ELR (cell line): ENCODE measurements at places on chromosomes 2 and 18.
A peak's percentile ranks its signal among the peaks of the same experiment; 100 is the strongest.

- no peak for DNase-seq
These were observed 242.2 kb downstream of the FIGN start for GRCh38 chr2:163493359-163494298.

DNA sequence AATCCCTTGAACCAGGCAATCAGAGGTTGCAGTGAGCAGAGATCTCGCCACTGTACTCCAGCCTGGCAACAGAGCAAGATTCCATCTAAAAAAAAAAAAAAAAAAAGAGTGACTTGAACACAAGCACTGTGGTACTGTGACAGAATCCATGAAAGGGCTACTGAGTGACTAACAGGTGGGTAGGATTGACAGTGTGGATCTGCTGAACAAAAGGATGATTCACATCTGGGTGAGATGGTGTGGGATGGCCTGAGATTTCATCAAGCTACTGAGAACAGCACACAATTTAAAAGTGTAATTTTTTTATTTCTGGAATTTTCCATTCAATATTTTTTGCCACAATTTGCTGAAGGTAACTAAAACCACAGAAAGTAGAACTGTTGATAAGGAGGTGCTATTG, 13.3 kb upstream of the SP3 start:
- peak; percentile 54 for DNase-seq

DNA sequence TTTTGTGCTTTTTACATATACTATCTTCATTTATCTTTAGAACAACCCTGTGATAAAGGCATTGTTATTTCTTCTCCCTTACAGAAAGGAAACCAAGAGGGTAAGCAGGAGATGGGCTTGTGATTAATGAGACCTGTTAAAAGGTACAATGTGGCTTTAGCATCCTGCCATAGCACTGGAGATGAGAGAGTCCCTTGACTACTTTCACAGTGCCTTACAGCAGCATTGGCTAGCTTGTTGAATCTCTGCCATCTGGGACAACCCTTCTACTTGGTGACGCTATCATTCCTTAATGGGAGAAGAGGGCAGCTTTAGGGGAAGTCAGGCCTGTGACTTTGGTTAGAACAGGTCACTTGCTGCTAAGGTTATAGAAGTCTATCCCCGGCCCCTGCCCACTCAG, 68.1 kb upstream of the LYPD6B start:
- DNase-seq, result no peak

- peak; percentile 42 for DNase-seq
These were observed 47.4 kb downstream of the TSPYL6 start for GRCh38 chr2:54208364-54209240.

DNA sequence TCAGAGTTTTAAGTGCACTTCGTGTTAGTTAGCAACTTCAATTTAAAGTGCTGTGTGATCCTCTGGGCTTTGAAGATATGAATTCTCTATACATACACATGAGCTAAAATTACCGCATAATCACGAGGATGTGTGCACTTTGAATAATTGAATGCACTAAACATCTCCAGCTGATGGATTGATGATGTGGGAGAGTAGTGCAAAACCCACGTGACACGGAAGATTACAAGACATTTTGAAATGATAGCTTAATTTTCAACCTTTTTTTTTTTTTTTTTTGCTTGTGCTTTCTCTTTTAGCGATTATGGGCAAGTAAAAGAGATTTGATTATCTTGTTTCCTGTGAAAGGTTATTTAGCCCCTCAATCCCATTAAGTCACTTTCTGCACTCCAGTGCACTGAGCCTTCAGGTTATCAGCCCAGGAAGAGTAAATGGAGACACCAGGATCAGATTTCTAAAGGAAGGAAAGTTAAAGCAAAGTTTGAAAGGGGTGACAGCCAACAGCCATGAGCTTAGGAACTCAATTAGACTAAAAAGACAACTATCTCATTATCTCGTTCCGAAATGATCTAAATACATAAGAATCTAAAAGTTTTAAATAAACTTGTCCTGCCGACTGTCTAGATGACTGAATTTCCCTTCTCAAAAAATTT, 81.6 kb downstream of the CDK15 start:
- no peak for DNase-seq

DNA sequence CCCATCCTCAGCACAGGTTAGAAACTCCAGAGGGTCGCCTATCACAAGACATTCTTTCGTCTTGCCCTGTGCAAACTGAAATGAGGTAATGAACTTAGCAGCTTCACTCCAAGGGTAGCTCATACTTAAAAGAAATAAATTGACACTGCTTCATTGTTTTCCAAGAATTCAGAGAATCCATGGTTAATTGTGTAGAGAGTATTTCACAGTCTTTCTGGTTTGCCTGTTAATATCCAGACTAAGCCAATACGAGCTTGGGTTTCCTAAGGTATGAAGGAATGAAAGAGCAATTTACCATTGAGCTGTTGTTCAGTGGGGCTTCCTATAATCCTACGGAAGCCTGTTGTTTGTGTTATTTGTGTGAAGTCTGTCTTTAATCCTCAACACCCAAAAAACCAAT, 58.7 kb downstream of the FAM124B start:
- no peak for DNase-seq

- no peak for DNase-seq
These were observed 251.8 kb upstream of the DDX18 start for GRCh38 chr2:117562654-117563053.

- DNase-seq, result peak; percentile 77
These were observed 40.7 kb upstream of the GALR1 start for GRCh38 chr18:77208964-77209363.

GRCh38 chr2:65608466-65608865, 176.1 kb upstream of the SPRED2 start:
- no peak for DNase-seq

DNA sequence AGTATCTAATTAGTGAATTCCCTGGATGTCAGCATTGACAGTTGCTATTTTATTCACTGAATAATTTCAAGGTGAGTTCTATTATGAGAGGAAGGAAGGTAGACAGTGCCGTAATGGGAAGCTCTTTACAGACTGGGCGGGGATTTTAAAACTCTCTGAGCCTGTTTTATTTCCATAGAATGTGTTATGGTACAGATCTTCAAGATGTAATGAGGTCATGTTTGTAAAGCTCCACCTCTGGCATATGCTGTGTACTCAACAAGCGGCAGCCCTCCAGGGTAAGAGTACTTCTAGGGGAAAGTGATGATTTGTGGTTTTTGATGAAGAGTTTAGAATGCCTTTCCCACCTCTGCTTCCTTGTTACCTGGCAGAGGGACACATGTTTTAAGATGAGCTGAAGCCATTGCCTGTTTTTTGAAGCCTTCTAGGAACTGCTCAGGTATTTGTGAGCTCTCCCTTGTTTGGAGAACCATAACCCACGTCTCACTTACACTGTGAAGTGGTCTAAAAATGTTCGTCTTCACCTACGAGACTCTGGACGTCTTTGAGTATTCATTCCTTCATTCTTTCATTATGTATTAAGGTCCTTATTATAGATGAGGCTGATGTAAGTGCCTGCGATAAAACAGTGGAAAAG, 251.2 kb downstream of the PTGR3 start:
- no peak for DNase-seq

DNA sequence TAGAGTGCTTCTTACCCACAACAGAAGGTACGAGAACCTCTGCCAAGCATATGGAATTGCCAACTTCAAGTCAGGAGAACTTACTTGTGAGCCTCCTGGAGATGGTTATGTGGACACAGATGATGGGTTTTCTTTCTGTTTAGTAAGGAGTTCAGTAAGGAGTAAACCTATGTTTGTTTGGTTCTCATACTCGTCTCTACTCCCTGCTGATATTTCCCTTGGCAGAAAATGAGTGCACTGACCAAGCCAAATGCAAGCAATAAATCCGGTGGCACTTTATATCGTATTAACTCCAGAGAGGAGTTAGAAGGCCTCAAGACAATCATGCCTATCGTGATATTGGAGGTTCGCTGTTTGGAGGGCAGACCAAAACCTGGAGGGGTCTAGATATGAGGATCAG, 83.2 kb upstream of the CYP1B1 start:
- DNase-seq, result no peak

DNA sequence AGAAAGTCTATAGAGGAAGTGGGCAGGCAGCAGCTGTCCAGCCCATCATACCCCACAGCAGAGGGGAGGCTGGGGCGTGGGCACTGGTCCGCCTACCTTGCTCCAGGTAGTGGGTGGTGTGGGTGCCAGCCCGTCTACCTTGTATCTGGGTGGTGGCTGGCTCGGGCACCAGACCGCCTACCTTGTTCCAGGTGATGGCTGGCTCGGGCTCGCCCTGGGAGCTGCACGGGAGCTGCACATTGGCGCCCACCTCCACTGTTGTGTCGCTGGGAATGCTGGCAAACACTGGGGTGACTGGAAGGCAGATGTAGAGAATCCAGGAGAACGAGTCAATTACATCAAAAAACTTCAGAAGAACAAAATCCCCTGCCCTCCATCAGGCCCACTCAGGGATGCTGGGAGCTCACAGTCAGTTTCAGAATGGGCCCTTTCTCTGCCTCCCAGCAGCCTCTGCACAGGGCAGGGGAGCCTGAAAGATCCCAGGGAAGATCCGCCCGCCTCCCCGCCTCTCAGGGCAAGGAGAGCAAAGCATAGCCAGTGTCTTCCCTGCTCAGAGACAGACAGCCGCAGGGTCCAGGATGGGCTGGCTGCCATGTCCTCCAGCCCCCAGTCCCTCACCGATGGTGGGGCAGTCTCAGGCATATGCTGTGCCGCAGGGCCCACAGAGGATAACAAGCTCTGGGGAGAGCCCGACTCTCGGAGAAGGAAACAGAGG, 82.3 kb downstream of the PXDN start:
- DNase-seq, result no peak

DNA sequence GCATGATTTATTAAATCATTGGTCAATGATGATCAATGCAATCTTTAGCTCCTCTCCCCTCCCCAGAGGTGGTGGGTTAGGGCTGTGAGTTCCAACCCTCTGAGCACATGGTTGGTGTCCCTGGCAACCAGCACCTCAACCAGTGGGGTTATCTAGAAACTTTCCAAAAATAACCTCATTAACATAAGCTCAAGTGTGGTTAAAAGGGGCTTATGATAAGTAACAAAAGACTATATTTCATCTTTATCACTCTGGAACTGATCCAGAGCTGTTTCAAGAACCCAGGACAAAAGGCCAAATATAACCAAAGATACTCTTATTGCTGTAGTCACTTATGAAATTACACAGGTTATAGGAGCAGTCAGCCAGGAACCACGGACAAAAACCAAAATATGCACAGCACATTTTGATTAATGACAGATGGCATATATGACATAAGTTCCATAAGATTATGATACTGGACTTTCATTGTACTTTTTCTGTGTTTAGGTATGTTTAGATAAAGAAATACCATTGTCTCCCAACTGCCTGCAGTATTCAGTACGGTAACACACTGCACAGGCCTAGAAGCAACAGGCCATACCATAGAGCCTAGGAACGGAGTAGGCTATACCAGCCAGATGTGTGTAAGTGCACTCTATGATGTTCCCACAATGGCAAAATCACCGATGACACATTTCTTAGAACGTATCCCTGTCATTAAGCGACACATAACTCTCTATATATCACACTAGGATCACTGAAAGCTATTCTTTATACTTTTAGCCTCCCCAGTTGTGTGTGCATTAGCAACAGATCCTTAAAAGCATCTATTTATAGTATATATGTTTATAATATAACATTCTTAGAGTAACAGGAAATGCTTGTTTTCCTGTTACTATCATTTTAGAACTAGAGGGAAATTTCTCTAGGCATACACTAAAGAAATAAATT, 31.9 kb downstream of the KIDINS220 start:
- DNase-seq, result no peak

- peak; percentile 81 for DNase-seq
These were observed 926 bp downstream of the SERPINB8 start for GRCh38 chr18:63970809-63971205.

GRCh38 chr2:88924533-88924932, 233.1 kb downstream of the RPIA start:
- no peak for DNase-seq

GRCh38 chr2:225400546-225401400, 1.3 kb downstream of the NYAP2 start:
- no peak for DNase-seq

GRCh38 chr2:460861-461260, 173.0 kb upstream of the ALKAL2 start:
- DNase-seq, result no peak

GRCh38 chr2:237271698-237272652, 142.0 kb downstream of the COL6A3 start:
- no peak for DNase-seq

DNA sequence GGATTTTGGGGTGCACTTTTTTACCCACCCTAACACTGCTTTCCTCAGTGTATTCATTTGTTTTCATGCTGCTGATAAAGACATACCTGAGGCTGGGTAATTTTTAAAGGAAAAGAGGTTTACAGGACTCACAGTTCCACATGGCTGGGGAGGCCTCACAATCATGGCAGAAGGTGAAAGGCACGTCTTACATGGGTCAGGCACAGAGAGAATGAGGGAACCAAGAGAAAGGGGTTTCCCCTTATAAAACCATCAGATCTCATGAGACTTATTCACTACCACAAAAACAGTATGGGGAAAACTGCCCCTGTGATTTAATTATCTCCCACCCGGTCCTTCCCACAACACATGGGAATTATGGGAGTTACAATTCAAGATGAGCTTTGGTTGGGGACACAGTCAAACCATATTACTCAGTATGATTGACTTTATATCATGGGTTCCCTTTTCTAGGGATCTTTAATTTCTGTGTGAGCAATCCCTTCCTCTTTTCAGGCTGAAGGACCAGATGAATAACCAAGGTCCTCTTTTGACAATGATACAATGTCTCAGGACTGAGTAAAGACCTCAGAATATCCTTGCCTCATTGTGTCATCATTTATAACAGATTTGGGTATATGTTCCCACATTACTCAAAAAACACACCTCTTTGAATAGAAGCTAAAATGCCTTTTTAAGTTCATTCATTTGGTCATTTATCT, 100.1 kb upstream of the TRIB2 start:
- DNase-seq, result no peak

DNA sequence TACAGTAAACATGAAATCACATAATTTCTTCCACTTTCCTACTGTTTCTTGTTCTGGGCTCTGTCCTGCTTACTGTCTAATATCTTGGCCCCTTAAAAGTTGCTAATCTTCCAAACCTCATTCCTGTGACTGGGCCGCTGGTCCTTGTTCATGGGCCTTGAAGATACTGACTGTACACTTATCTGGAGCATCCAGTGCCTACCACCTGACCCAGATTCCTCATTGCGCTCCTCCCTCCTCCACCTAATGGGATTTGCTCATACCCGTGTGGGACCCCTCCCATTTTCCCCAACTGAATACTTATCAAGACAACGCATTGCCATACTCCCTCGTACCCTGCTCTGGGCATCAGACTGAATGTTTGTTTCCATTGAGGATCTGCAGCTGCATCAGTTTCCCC, 6.1 kb upstream of the IL37 start:
- DNase-seq, result no peak

- DNase-seq, result no peak
These were observed 11.0 kb upstream of the PLA2R1 start for GRCh38 chr2:160073284-160073888.

GRCh38 chr2:21258082-21258481, 134.3 kb downstream of the TDRD15 start:
- no peak for DNase-seq

- no peak for DNase-seq
These were observed 3.8 kb downstream of the SULT1C3 start for GRCh38 chr2:108243566-108243965.
